ENCODE measurements at places on chromosomes 5 and 9. TPM values are rescaled to one million over a fixed set of nuclear protein-coding genes. Genes with fewer than 3 reads are reported as not detected.

The CNOT8 gene
- total RNA-seq: 69.6 TPM

The COL15A1 gene
- total RNA-seq: not detected

The PDE8B gene
- total RNA-seq: 5.6 TPM

The TAF11L2 gene
- not detected for total RNA-seq

The PCDHB15 gene
- total RNA-seq: not detected

The SMIM33 gene
- total RNA-seq: not detected

The SLC27A6 gene
- total RNA-seq: not detected

The SPACA9 gene
- total RNA-seq: 5.5 TPM

The CDH10 gene
- total RNA-seq: not detected

The ERAP2 gene
- 0.68 TPM for total RNA-seq

The CDH9 gene
- not detected for total RNA-seq

Measured in G401 (cell line).